Diencephalon (tissue), 1 donor: ENCODE measurements at places on chromosomes 7 and 10. TPM values are rescaled to one million over a fixed set of nuclear protein-coding genes. Genes with fewer than 3 reads are reported as not detected.

The GIMAP4 gene
- total RNA-seq: 10.8 TPM

The GPER1 gene
- 3.0 TPM for total RNA-seq

The GRM3 gene
- total RNA-seq: 153 TPM

The CLRN3 gene
- not detected for total RNA-seq

The COL13A1 gene
- 1.8 TPM for total RNA-seq

The NUDT13 gene
- total RNA-seq: 0.92 TPM

The CLCN1 gene
- total RNA-seq: not detected

The NRAP gene
- total RNA-seq: 0.23 TPM

The SPRN gene
- total RNA-seq: 13.4 TPM

The NOS3 gene
- total RNA-seq: 2.5 TPM

The AGAP3 gene
- total RNA-seq: 68.5 TPM

The TNKS2 gene
- total RNA-seq: 80.5 TPM

The THSD7A gene
- 30.4 TPM for total RNA-seq

The HMX3 gene
- 2.8 TPM for total RNA-seq

The EVX1 gene
- total RNA-seq: not detected

The SCIN gene
- total RNA-seq: 9.9 TPM

The FAM241B gene
- 33.4 TPM for total RNA-seq

The RASSF4 gene
- 15.7 TPM for total RNA-seq

The KIF20B gene
- total RNA-seq: 9.9 TPM

The KEL gene
- total RNA-seq: 2.5 TPM

The PKD2L1 gene
- 0.46 TPM for total RNA-seq

The ENTPD1 gene
- total RNA-seq: 16.6 TPM

The NKX1-2 gene
- total RNA-seq: 1.8 TPM

The LRRC18 gene
- 0.23 TPM for total RNA-seq

The PDE6C gene
- total RNA-seq: not detected

The SH2D4B gene
- total RNA-seq: 0.23 TPM

The GATA3 gene
- total RNA-seq: 0.69 TPM

The ANXA8L1 gene
- not detected for total RNA-seq

The SEMA3E gene
- 12.2 TPM for total RNA-seq

The CFAP46 gene
- 9.2 TPM for total RNA-seq

The SLC25A28 gene
- total RNA-seq: 20.3 TPM

The PAPOLB gene
- 1.8 TPM for total RNA-seq

The BLOC1S2 gene
- 75.4 TPM for total RNA-seq

The SLC26A5 gene
- total RNA-seq: 0.46 TPM

The DEPP1 gene
- total RNA-seq: 6.2 TPM

The AQP1 gene
- 7.6 TPM for total RNA-seq

The PPP1R17 gene
- 2.8 TPM for total RNA-seq

The MALRD1 gene
- 5.8 TPM for total RNA-seq

The MGMT gene
- total RNA-seq: 10.1 TPM

The SMARCD3 gene
- 213 TPM for total RNA-seq

The CLDN4 gene
- 0.69 TPM for total RNA-seq
